ENCODE measurements at places on chromosomes 16 and 17.

DNA sequence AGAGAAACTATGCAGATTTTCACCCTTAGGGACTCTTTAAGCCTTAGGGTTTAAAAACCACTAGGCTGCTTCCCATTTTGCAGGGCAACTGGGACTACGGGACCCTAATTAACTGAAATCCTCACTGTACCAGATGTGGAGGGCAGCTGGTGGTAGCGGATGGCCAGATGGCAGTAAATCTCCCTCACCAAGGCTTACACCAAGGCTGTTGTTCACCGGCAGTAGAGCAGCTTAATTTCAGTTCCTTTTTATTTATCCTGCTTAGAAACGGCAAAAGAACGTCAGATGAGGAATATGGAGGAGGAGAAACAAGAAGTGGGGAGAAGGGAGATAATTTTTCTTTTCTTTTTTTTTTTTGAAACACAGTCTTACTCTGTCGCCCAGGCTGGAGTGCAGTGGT, 6.5 kb downstream of the ABHD15 start:
- DNase-seq = no peak
- peaks cover 10% of the 10 kb centered on the region for H3K27me3 ChIP-seq
- H3K4me3 ChIP-seq = no peak overlapping the region

GRCh38 chr17:43992641-43993040, 11.8 kb upstream of the NAGS start:
- DNase-seq = no peak
- H3K36me3 ChIP-seq = no peaks in the 10 kb centered on the region
- no peak overlapping the region for H3K27ac ChIP-seq
- H3K27me3 ChIP-seq = peaks cover 8% of the 10 kb centered on the region
- H3K4me3 ChIP-seq = no peak overlapping the region
- H3K4me1 ChIP-seq = no peaks in the 10 kb centered on the region

GRCh38 chr17:3049705-3050295, 13.6 kb downstream of the OR1D5 start:
- no peaks in the 10 kb centered on the region for H3K27me3 ChIP-seq
- peak overlapping the region; percentile 50 for H3K4me3 ChIP-seq
- H3K36me3 ChIP-seq = no peaks in the 10 kb centered on the region
- H3K27ac ChIP-seq = no peak overlapping the region
- no peaks in the 10 kb centered on the region for H3K4me1 ChIP-seq

DNA sequence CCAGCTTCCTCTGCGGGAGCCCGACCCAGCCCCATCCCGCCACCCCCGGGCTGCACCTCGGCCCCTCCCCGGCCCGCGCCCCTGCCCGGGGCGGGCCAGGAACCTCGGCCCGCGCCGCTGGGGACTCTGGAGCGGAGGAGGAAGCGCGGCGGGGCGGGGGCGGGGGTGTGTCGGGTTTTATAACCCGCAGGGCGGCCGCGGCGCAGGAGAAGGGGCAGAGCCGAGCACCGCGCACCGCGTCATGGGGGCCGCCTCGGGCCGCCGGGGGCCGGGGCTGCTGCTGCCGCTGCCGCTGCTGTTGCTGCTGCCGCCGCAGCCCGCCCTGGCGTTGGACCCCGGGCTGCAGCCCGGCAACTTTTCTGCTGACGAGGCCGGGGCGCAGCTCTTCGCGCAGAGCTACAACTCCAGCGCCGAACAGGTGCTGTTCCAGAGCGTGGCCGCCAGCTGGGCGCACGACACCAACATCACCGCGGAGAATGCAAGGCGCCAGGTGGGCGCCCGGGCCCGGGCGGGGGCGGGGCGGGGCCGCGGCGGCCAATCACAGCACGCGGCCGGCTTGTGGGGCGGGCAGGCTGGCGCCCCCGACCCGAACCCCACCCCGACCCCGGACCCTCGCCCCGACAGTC, at the start of gene ACE:
Gene ACE (plus strand): TSS at position 208 of the 626 bp plus-strand sequence. CDS start 34 bp downstream, at position 242.
- peak within 1 kb of the TSS; percentile 62 for H3K4me3 ChIP-seq
- H3K27ac ChIP-seq = no peak within 1 kb of the TSS
- H3K4me1 ChIP-seq = peaks cover 21% of the 10 kb centered on the region
- peak; percentile 83 for DNase-seq
- H3K27me3 ChIP-seq = no peaks in the 10 kb centered on the region
- no peaks in the 10 kb centered on the region for H3K36me3 ChIP-seq
